ENCODE measurements at places on chromosomes 3 and 15.

GRCh38 chr3:11847607-11848006 is 922 bp upstream of the TAMM41 start:
- DNase-seq = no peak

DNA sequence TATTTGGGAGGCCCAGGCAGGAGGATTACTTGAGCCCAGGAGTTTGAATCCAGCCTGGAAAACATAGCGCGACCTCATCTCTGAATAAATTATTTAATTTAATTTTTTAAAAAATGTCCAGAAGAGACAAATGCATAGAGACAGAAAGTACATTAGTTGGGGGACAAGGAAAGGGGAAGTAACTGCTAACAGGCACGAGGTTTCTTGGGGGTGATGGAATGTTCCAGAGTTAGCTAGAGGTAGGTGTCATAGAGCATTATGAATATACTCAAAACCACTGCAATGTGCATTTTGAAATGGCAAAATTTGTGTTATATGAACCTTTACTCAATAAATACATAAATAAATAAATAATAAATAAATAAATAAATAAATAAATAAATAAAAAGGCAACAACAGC is 31.7 kb upstream of the CYP11A1 start:
- no peak for DNase-seq

DNA sequence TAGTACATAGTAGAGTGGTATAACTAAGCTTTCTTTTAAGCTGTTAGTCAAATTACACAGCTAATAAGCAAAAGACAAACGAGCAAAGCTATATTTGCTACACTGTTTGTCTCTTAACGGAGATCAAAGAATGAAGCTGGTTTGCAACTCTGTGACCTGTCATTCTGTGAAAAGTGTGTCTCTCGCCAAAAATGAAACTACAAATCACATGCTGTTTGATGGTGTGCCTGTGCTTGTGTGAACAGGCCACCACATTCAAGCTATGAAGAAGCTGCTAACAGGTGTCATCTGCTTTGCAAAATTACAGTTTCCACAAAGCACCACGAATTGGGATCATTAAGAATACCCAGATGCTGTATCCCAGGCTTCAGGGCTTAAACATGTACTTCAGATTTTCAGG is 667.8 kb upstream of the NAALADL2 start:
- no peak for DNase-seq

DNA sequence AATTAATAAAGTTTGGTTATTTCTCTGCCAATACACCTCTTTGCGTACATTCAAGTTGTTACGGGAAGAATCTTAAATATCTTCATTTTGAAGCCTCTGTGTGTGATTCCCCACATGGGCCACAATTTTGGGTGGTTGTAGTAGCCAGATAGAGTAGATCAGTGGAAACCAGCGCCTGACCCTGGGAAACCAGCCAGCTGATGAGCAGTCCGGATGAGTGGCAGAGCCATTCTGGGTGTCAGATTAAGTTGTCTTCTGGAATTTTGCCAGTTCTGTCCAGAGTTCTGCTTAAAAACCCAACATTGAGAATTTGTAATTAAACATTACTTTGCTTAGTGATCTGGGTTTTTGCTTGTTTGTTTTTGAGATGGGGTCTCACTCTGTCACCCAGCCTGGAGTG is 49.7 kb downstream of the MRPS25 start:
- DNase-seq = no peak

GRCh38 chr15:79169526-79170133 is 79.0 kb upstream of the RASGRF1 start:
- no peak for DNase-seq

DNA sequence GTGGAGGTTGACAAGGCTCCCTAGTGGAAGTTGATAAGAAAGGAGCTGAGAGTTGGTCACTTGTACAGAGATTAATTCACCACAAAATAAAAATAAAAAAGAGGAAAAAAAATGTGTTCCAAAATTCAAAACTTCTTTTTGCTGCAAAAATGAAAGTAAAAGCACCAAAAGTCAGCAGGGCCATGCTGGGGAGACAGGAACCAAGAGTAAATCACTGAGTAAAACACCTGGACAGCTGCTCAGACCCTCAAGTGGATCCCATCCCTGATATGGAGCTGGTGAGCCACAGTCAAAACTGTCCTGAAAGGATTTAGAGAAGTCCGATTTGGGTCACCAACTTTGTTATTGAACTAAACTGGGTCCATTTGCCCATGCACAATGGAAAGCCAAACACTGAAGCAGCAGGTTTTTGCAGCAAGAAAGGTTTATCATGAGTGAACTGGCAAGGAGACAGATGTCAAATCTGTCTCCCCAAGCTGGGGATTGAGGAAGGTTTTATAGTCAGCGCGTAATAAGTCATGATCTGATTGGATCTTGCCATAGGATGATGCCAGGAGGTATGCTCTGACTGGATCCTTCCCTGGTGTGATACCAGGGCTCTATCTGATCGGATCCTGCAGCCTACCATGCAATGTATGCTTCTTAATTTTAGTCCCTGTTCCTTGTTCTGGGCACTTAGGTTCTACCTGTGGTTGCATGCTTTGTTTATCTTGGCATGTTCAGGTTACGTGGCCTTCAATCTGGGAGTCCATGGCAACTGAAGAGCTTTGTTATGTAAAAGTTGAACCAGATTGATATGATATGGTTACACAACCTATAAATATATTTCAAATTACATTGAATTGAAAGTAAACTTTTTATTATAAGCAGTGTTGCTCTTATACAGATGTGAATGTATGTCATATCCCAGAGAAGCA is 313.2 kb downstream of the POLQ start:
- no peak for DNase-seq

GRCh38 chr3:169953462-169954141 is 13.0 kb upstream of the SEC62 start:
- no peak for DNase-seq

- no peak for DNase-seq
These were observed 17.4 kb upstream of the ARIH1 start for GRCh38 chr15:72456684-72457083.

DNA sequence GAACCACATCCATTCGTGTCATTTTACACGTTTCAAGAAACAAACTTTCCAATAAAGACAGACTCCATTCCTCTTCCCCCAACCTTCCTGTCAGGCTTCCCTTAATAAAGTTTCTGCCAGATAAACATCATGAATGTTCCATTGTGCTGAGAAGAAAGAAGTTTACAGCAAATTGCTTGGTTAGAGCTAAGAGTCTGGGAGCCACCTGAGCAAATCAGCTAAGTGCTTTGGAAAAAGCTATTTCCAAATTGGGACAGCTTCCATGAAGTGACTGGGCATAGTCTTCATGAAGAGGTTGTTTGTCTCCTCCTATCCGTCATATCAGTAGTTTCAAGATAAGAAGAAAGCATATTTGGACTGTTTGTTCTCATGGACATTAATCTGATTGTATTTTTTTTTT is 77.0 kb downstream of the MAGI1 start:
- no peak for DNase-seq

DNA sequence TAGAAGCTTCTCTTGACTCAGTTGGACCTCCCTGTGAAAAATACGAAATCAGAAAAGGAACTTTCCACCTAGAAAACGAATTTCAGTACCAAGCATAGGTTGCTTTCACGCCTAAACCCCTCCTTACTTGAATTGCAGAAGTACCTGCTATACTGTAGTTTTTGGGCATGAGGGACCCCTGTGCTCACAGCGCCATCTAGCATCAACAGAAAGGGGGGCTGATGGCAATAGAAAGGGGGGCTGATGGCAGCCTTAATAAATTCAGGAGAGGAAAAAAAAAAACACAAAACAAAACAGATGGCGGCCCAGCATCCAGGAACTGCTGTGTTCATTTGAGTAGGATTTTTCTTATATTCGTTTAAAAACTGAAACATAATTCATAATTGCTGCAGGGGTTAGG is 96.7 kb downstream of the NPAP1 start:
- DNase-seq = no peak

DNA sequence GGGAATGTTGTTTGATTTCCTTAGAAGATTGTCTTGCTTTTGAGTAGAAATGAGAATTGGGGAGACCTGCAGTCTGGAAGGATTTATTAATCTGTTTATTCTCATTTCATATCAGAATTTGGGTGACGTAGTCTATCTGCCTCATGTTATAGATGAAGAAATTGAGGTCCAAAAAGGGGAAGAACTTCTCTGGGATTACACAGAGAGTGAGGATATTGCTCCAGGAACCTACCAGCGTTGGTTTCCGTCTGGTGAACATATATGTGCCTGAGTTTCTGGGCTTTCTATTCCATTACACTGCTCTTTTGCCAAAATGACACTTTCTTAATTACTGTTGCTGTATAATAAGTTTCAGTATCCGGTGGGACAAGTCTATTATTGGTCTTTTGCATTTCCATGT is 51.8 kb downstream of the CTDSPL start:
- no peak for DNase-seq

- no peak for DNase-seq
These were observed 4.7 kb downstream of the C3orf18 start for GRCh38 chr3:50562861-50563260.

DNA sequence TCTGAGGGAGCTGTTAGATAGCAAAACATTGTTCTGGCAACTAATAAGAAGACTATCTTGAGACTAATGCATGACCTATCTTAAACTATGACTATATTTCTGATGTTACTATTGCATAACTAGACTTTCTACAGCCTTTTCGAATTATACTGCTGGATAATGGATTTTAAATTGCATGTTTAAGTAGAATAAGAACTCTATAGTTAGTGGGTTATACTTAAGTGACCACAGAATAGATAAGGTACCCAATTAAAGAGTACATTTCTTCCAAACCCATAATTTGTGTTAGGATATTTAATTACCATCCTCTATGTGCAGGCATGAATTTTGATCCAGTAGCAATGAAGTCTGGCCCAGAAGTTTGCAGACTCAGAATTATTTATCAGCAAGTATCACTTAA is 44.6 kb upstream of the SPPL2A start:
- DNase-seq = no peak

GRCh38 chr3:112413074-112413473 is 80.1 kb downstream of the CD200 start:
- no peak for DNase-seq

DNA sequence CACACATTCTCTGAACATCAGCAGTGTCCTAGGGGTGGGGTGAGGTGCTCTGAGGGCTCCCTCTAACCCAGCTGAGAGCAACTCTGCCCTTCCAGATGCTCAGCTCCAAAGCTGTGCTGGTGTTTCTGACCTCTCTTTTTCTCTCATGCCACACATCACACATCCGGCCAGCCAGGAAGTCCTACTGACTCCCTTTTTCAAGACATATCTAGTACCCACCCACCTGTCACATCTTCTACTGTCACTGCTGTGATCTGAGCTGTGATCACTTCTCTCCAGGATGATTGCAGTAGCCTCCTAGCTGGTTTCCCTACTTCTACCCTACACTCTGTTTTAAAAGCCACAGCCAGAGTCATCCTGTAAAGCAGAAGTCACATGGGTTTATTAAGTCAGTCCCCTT is 30.2 kb upstream of the MASP1 start:
- DNase-seq = no peak

GRCh38 chr15:43412096-43412495 is 41.2 kb downstream of the TUBGCP4 start:
- DNase-seq = no peak

Measured in left renal pelvis (tissue), 4 donors.